HS-27A (cell line): ENCODE measurements at places on chromosomes 7 and 10.

GRCh38 chr7:158270856-158271413 is 316.7 kb downstream of the PTPRN2 start:
- no peak for DNase-seq

DNA sequence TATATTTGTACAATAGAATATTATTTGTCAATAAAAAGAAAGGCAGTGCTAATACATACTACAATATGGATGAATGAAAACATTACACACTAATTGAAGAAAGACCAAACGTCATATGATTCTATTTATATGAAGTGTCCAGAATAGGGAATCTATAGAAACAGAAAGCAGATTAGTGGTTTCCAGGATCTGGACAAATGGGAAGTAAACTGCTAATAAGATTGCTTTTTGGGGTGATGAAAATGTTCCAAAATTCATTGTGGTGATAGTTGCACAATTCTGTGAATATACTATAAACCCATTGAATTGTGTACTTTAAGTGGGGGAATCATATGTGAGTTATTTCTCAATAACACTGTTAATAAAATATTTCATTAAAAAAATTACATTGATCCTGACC is 78.2 kb upstream of the IFRD1 start:
- DNase-seq: no peak

GRCh38 chr10:114458955-114459354 is 54.7 kb upstream of the AFAP1L2 start:
- DNase-seq: peak; percentile 2

DNA sequence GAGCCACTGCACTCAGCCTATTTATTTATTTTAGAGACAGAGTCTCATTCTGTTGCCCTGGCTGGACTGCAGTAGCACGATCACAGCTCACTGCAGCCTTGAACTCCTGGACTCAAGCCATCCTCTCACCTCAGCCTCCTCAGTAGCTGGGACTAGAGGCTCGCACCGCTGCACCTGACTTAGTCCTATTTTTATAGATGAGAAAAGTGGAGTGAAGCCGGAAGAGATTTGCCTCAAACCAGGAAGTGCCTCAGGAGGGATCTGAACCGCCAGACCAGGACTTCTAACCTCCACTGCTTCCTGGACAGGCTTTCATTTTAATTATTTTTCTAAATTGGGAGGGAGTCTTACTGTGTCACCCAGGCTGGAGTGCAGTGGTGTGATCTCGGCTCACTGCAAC is 17.5 kb upstream of the CLIP2 start:
- no peak for DNase-seq

DNA sequence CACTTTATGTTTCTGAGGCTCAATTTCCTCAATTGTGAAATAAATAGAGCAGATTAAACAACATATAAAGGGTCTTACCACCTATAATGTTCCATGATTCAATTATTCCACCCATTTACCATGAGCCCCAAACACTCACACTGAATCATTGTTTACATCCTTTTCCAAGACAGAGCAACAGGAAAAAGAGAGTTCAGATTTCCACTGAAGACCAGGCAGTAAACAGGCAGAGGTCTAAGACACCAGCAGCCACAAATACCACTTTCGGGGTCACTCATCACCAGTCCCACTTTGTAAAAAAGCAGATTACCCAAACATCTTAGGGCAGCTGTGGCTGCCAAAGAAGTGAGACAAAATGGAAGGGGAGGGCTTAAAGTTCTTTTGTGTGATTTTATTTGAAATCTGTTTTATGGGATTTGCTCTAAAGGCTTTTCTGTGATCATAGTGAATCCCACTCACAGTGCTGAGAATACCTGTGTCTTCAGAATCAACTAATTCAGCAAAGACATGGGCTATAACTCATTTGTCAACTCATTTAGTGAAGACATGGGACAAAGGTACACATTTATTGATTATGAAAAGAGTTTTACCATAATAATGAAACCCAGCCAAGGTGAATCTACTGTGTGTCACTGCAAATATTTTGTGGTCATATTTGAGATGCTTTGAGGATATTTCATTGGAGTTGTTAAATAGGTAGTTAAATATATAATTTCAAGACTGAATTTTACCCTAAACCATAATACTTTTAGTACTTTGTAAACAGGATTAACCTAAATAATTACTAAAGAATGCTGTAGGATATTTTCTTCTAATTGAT is 24.8 kb upstream of the DLD start:
- DNase-seq: no peak

DNA sequence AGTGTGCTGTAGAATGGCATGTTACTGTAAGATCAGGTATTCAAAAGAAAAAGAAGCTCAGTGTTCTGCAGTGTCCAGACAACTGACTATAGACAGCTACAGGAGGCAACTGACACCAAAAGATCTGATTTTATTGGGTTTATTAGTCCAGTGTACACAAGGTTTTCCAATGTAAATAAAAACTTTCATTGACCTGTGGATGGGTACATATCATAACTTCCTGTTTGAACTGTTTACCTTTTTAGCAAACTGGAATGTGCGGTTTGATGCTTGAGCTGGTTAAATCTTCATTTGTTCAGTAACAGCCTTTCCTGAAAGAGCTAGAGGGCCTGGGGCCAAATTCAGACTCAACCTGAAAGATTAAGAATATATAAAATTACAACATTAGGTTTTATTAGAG is 172.6 kb upstream of the SP8 start:
- no peak for DNase-seq

DNA sequence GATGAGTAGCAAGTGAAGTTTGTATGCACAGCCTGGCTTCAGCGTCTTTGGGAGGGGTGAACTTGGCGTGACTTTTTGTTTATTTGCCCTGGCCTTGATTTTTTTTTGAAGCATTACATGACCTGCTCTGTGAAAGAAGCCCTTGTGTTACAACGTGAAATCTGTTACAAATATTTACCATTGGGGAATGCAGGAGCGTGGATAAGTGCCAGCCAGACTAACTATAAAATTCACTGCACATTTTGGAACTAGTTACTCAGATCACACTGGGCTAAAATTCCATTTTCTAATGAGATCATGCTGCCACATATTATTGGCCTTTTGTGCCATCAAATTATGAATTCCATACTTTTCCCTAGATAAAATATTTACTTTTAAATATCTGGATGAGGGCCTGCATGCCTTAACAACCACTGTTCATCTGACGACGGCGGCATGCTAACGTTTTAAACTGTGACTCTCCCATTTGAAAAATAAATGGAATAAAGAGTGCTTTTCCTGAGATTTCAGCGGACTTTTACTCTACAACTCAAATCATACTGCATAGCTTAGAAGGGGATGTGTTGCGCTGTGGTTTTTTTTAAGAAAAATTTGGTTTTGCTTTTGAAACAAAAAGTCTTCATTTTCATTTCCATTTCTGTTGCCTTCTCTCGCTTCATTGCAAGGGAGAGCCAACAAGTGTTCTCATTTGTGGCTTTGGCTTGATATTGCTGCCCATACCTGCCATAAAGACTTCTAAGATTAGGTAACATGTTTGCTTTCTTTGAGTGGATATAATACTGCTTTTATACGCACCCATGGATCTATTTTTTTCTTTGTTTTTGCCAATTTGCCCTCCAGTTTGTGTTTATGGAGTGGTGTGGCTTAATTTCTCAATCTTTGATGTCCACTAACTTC is 352.2 kb downstream of the TFEC start:
- no peak for DNase-seq

- no peak for DNase-seq
These were observed 262.0 kb upstream of the ZWINT start for GRCh38 chr10:56623064-56623463.

DNA sequence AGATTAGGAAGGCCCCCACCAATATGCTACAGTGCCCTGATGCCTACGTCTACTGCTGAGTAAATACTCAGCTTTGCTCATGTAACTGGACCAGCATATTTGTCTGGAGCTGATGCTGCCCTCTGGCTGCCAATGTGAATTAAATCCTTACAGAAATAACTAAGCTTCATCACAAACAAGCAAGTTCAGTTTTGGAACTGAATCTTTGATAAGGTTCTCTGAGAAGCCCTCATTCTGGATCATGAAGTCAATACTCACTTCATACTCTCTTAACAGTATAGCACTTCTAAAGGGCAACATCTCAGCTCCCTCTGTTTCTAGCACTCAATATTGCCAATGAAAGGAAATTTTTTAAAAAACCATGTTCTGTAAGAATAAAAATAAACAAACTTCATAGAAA is 246.7 kb downstream of the ETV1 start:
- DNase-seq: peak; percentile 12

DNA sequence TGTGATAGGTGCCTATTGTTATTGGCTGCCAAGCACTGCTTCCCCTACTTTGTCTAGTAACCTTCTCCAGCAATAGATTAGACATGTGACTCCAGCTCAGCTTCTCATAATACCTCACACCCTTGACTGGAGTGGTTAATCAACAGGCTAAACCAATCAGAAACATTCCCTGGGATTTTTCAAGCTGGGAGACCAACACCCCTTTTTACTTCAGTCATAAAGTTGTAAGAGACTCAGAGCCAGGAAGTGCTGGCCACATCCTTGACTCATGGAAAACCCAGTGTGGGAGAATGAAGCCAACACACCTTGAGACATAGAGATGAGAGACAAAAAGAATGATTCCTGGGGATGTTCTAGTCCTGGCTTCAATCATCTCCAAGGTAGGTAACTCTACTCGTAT is 62.6 kb upstream of the HECTD2 start:
- DNase-seq: no peak

DNA sequence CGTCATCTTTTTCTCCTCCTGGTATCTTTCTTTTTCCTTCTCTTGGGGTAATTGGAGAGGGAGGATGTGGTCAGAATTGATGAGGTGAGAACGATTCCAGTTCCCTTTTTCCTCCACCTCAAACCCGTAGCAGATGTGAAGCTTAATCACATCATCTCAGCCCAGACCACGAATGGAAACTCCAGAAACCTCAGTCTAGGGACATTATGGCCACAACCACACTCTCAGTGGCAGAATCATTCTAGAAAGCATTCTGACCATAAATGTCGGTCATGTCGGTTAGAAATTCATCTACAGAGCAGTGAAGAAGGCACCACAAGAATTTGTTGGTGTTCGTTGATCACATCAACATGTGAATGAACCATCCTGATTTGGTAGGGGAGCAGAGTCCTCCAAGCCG is 78.7 kb downstream of the GATA3 start:
- no peak for DNase-seq

DNA sequence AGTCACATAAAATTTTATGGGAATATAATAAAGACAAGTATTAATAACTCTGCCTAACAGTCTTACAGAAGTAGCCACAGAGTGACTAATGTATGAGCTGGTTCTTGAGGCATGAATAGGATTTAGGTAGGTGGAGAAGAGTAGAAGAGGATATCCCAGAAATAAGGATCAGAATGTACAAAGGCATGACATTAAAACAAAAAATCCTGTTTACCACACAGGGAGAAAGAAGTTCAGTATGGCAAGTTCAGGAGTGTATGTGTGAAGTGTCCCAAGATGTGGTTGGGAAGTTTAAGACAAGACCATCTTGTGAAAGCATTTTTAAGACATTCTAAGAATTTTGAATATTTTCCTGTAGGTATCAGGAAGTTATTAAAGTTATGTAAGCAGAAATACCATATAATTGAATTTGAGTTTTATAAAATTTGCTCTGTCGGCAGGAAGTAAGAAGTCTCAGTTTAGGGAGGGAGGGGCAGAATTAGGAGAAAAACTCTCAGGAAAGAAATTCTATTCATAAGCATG is 64.7 kb upstream of the CAV2 start:
- peak; percentile 77 for DNase-seq

- DNase-seq: no peak
These were observed 27.3 kb downstream of the PDE1C start for GRCh38 chr7:32042900-32043299.
